ENCODE measurements at places on chromosomes 2 and 18. TPM values are rescaled to one million over a fixed set of nuclear protein-coding genes. Genes with fewer than 3 reads are reported as not detected.
A peak's percentile ranks its signal among the peaks of the same experiment; 100 is the strongest.

DNA sequence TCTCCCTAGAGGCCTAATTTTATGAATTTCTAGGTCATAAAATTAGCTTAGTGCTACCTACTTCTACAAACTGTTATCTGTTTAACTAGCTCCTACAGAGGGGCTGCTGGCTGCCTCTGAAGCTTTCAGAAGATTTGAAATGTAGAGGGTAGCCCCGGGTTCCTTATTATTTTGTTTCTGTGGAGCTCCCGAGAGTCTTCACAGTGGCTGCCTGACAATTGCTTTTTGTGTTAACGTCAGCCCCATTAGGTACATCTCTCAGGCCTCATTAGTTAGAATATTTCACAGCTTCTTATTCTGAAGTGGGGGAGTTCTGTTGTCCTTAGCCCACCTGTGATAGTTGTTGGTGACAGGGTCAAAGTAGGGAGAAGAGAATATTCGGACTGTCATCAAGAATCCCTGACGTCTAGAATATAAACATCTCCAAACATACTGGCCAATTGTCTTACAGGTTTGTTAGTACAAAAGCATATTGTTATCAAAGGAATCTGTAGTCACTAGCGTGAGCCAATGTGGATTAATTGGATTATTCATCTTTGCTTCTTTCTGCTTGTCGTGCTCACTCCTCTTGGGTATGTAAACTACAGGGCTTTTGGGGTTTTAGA, 77.5 kb downstream of the DIS3L2 start:
- H3K4me1 ChIP-seq, result peaks cover 24% of the 10 kb centered on the region
- H3K27ac ChIP-seq, result no peak overlapping the region
- no peaks in the 10 kb centered on the region for H3K27me3 ChIP-seq
- no peak for DNase-seq
- H3K4me3 ChIP-seq, result no peak overlapping the region

DNA sequence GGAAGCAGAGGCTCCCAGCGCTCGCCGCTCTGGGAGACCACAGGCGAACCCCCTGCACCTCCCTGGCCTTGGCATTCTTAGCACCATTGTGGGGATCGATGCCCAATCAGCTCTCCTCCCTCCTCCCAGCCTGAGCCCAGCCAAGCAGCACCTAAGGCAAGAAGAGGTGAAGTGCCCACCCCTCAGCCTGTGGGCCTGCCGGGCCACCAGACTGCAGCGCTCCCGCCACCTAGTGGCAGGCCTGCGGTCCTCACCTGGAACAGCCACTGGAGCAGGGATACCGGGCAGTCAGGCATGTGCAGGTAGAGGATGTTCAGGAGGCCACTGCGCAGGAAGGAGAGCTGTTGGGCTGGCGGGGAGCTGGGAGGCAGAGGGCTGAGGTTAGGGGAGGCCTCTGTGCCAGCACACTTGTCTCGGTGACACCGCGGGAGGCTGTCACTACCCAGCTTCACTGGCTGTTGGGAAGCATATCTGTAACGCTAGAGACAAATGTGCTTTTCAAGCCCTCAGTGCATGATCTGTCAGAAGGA, 35.2 kb downstream of the FAM178B start:
- H3K4me3 ChIP-seq, result no peak overlapping the region
- H3K27ac ChIP-seq, result no peak overlapping the region
- DNase-seq, result peak; percentile 87
- H3K36me3 ChIP-seq, result no peaks in the 10 kb centered on the region

The MDH1B gene
- 0.83 TPM for total RNA-seq

- H3K27ac ChIP-seq, result no peak overlapping the region
- H3K4me3 ChIP-seq, result no peak overlapping the region
- no peak for DNase-seq
- H3K27me3 ChIP-seq, result no peaks in the 10 kb centered on the region
- H3K4me1 ChIP-seq, result no peaks in the 10 kb centered on the region
Measured at GRCh38 chr2:150167711-150168110, 319.8 kb downstream of the RND3 start.

DNA sequence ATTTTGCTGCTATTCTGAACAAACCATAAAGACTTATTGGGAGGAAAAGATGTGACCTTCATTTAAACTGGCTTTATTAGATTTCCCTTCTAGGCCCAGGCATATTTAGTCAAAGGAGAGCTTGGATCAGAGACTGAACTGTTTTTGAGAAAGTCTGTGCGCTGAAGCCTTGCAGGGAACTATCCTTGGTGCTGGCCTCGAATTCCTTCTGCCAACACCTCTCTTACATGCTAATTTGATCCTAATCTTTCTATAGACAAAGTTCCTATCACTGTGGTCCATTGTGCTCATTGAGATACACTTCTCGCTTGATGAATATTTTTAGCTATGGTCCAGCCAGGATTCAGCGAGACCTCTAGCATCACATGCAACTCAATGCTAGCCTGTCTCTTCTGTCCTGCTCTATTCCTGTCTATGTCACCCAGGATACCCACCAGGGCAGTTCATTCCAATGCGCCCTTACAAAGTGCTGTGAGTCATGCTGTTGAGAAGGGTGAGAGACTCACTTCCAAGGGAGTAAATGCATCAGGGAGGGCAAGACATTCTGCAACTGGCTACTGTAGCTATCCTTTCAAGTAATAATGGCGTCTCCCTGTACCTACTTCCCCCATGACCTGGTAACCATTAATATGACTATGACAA, 356.7 kb upstream of the LYPD1 start:
- no peak overlapping the region for H3K4me3 ChIP-seq
- no peak overlapping the region for H3K27ac ChIP-seq
- H3K4me1 ChIP-seq, result no peaks in the 10 kb centered on the region
- DNase-seq, result no peak
- no peaks in the 10 kb centered on the region for H3K27me3 ChIP-seq

GRCh38 chr2:177322801-177323261, 58.3 kb upstream of the NFE2L2 start:
- no peak for DNase-seq
- H3K27ac ChIP-seq, result no peak overlapping the region
- no peaks in the 10 kb centered on the region for H3K4me1 ChIP-seq
- H3K4me3 ChIP-seq, result no peak overlapping the region
- H3K36me3 ChIP-seq, result peaks cover 5% of the 10 kb centered on the region
- no peaks in the 10 kb centered on the region for H3K27me3 ChIP-seq

The IL1A gene
- 6.9 TPM for total RNA-seq

GRCh38 chr2:217074576-217075255, 214.9 kb upstream of the TNP1 start:
- H3K4me1 ChIP-seq, result peaks cover 10% of the 10 kb centered on the region
- no peak overlapping the region for H3K4me3 ChIP-seq
- H3K36me3 ChIP-seq, result no peaks in the 10 kb centered on the region
- H3K27me3 ChIP-seq, result no peaks in the 10 kb centered on the region
- no peak for DNase-seq

DNA sequence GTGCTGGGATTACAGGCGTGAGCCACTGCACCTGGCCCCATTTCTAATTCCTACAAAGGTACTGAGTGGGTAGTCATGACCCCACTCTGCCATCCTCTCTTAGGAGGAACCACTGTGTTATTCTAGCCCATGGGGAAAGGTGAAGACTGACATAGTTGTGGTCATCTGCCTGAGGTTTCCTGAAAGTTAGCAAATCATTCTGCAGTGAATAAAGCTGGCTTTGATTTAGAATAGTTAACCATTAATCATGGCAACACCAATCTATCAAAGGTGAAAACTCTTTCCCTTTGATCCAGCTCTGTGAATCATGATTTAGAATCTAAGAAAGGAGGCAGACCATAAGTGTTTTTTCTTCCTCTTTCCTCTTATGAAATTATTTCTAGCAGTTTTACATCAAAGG, 50.8 kb downstream of the SUMO1 start:
- no peaks in the 10 kb centered on the region for H3K36me3 ChIP-seq
- H3K27me3 ChIP-seq, result peaks cover 12% of the 10 kb centered on the region
- H3K4me1 ChIP-seq, result no peaks in the 10 kb centered on the region
- no peak overlapping the region for H3K27ac ChIP-seq
- H3K4me3 ChIP-seq, result no peak overlapping the region

The AQP12B gene
- not detected for total RNA-seq

DNA sequence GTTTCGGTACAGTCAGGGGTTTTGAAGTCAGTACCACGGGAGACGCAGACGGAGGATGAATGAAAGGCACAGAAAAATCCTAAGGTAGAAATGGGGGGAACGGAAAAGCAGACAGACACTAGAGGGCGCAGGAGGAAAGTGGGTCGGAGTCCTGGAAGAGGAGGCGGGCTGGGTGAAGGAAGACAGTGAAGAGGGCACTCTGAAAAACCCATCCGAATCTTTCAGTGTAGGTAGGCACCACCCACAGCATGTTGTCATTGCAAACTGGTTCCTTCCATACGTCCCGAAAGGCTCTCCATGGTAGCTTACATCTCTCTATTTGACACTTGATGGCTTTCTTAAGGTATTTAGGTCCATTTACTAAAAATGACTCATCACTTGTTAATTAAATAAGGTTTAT, 18.5 kb upstream of the ZNF236 start:
- peaks cover 7% of the 10 kb centered on the region for H3K36me3 ChIP-seq
- peaks cover 4% of the 10 kb centered on the region for H3K27me3 ChIP-seq
- peak; percentile 83 for DNase-seq
- no peak overlapping the region for H3K4me3 ChIP-seq
- peaks cover 13% of the 10 kb centered on the region for H3K4me1 ChIP-seq
- H3K27ac ChIP-seq, result no peak overlapping the region

- peaks cover 65% of the 10 kb centered on the region for H3K4me1 ChIP-seq
- DNase-seq, result no peak
- H3K36me3 ChIP-seq, result peaks cover 7% of the 10 kb centered on the region
- H3K27me3 ChIP-seq, result no peaks in the 10 kb centered on the region
Measured at GRCh38 chr2:10303181-10303693, 533 bp downstream of the HPCAL1 start.

DNA sequence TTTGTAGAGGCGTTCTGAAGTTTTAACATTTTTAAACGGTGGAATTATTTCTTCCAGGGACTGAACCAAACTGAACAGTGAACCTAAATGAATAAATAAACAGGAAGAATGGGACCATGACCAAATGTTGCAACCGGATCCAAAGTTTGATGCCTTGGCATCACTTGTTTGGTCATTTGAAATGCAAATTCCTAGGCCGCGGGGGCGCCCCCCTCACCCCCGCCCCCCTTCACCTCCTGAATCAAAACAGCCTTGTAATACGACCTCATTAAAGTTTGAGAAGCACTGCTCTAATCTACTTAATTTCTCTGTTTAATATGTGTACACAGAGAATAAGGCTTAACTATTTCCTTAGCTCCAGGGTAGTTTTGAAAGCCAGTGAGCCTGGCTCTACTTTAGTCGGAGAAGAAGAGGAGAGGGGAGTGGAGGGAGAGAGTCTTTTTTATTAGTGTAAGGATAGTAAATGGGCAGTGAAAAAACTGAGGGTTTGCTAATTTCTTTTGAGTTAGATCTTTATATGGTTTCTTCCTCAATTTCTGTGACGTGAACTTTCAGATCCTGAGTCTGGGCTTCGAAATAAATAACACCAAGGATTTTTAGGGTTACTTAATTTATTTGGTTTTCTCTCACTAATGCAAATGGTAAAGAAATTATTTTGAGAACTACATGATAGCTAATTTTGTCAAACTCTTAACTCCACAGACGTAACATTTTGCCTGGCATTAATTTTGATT, 5.7 kb downstream of the C2orf80 start:
- H3K4me1 ChIP-seq, result no peaks in the 10 kb centered on the region
- no peak overlapping the region for H3K4me3 ChIP-seq
- no peak overlapping the region for H3K27ac ChIP-seq
- no peaks in the 10 kb centered on the region for H3K36me3 ChIP-seq
- no peak for DNase-seq

The VSNL1 gene
- not detected for total RNA-seq

DNA sequence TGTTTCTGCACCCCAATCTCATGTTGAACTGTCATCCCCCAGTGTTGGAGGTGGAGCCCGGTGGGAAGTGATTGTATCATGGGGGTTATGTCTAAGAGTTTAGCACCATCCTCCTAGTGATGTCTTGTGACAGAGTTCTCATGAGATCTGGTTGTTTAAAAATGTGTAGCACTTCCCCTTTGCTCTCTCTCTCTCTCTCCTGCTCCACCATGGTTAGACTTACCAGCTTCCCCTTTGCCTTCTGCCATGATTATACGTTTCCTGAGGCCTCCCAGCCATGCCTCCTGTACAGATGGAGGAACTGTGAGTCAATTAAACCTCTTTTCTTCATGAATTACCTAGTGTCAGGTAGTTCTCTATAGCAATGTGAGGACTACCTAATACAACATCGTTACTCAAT, 396.9 kb upstream of the LRATD1 start:
- DNase-seq, result no peak
- no peaks in the 10 kb centered on the region for H3K36me3 ChIP-seq
- no peak overlapping the region for H3K27ac ChIP-seq
- no peaks in the 10 kb centered on the region for H3K27me3 ChIP-seq
- H3K4me3 ChIP-seq, result no peak overlapping the region
- no peaks in the 10 kb centered on the region for H3K4me1 ChIP-seq

GRCh38 chr2:66318009-66318561, 116.8 kb upstream of the MEIS1 start:
- H3K27ac ChIP-seq, result no peak overlapping the region
- H3K27me3 ChIP-seq, result no peaks in the 10 kb centered on the region
- no peak overlapping the region for H3K4me3 ChIP-seq
- no peaks in the 10 kb centered on the region for H3K36me3 ChIP-seq
- H3K4me1 ChIP-seq, result no peaks in the 10 kb centered on the region

The OR6B2 gene
- not detected for total RNA-seq

GRCh38 chr2:85503168-85503850, 35.7 kb upstream of the MAT2A start:
- DNase-seq, result no peak
- no peaks in the 10 kb centered on the region for H3K27me3 ChIP-seq
- no peaks in the 10 kb centered on the region for H3K36me3 ChIP-seq
- H3K27ac ChIP-seq, result no peak overlapping the region
- H3K4me1 ChIP-seq, result no peaks in the 10 kb centered on the region

- H3K36me3 ChIP-seq, result no peaks in the 10 kb centered on the region
- no peak for DNase-seq
- no peaks in the 10 kb centered on the region for H3K4me1 ChIP-seq
- peaks cover 3% of the 10 kb centered on the region for H3K27me3 ChIP-seq
- H3K27ac ChIP-seq, result no peak overlapping the region
Measured at GRCh38 chr2:137000811-137001210, 235.5 kb downstream of the THSD7B start.

The AKAIN1 gene
- total RNA-seq, result not detected

- peaks cover 22% of the 10 kb centered on the region for H3K4me1 ChIP-seq
- H3K36me3 ChIP-seq, result no peaks in the 10 kb centered on the region
- no peak for DNase-seq
- no peaks in the 10 kb centered on the region for H3K27me3 ChIP-seq
- no peak overlapping the region for H3K27ac ChIP-seq
Measured at GRCh38 chr2:38386377-38386776, 9.3 kb upstream of the ATL2 start.

DNA sequence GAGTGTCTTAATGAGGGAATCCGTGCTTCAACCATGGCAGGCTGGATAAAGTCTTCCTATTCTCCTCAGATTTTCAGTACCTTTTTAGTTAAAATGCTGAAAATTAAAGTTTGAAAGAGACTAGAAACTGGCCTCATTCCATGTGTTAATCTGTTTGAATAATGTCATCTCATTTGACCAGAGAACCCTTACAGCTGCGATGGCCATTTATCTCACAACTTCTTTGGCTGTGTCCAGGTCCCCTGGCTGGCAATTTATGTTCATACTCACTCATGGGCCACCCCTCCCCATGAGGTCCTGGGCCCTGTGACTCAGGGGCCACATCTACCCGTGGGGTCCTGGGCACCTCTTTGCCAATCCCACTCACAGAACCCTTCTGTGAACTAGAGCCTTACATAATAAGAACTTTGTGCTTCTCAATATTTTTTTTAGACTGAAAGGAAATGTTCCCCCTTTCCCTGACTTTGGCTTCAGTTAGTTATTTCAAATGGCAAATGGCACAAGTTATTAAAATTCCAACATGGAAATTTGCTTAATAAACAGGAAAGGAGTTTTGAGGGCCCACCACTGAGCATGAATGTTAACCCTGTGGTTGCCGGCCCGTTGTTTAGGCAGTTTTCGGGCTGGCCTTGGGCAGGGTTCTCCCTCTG, 134.6 kb downstream of the UXS1 start:
- no peaks in the 10 kb centered on the region for H3K27me3 ChIP-seq
- H3K36me3 ChIP-seq, result no peaks in the 10 kb centered on the region
- DNase-seq, result no peak
- H3K4me3 ChIP-seq, result no peak overlapping the region

The GAL3ST2 gene
- total RNA-seq, result 0.94 TPM

The CDK15 gene
- total RNA-seq, result not detected

All from activated CD4-positive, alpha-beta T cell treated with anti-CD3 and anti-CD28 coated beads for 36 hours (primary cell).